ENCODE measurements at places on chromosomes 12 and 14.

GRCh38 chr12:117641885-117642284, 280.5 kb upstream of the NOS1 start:
- DNase-seq = no peak

DNA sequence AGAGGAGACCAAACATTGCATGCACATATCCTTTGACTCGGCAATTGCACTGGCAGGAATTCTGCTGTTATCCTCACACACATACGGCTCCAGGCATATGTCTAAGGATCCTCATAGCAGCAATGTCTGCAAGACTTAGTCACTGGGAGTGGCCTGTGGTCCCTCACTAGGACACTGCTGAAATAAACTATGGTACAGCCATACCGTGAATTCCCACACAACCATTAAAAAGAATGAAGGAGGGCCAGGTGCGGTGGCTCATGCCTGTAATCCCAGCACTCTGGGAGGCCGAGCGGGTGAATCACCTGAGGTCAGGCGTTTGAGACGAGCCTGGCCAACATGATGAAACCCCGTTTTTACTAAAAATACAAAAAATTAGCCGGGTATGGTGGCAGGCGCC, 105.1 kb downstream of the ZFP36L1 start:
- DNase-seq = no peak

GRCh38 chr12:121740847-121741246, 28.3 kb downstream of the TMEM120B start:
- no peak for DNase-seq

DNA sequence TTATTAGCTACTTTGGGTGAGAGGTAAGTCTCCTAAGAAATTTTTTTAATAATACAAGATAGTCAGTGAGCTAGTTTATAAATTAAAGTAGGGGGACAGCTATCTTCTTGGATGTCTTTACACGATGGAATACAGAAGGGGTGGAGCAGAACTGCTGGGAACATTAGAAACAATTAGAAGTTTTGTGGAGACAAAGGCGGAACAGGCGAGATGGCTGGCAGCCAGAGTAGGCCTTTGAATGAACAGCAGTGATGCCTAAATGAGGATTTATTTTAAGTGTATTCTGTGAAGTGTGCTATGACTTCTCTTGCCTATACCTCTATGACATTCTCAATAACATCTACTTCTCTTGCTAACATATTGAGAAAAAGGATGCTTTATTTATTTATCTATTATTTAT, 1345.3 kb upstream of the SEL1L start:
- no peak for DNase-seq
